ENCODE measurements at places on chromosomes 5 and 9. TPM values are rescaled to one million over a fixed set of nuclear protein-coding genes. Genes with fewer than 3 reads are reported as not detected.

The FAM153A gene
- 6.3 TPM for total RNA-seq

The NLN gene
- total RNA-seq, result 33.4 TPM

The KCNV2 gene
- total RNA-seq, result not detected

The PSD2 gene
- total RNA-seq, result not detected

The DOCK8 gene
- 140 TPM for total RNA-seq

The F2RL2 gene
- total RNA-seq, result not detected

The ENTPD2 gene
- total RNA-seq, result not detected

The ANKDD1B gene
- 0.17 TPM for total RNA-seq

The CNTLN gene
- total RNA-seq, result 0.32 TPM

The DIPK1B gene
- total RNA-seq, result not detected

The C9orf50 gene
- not detected for total RNA-seq

The NHP2 gene
- total RNA-seq, result 317 TPM

The RXFP3 gene
- total RNA-seq, result not detected

The ADAMTS16 gene
- total RNA-seq, result not detected

The PCDHB3 gene
- total RNA-seq, result not detected

The EQTN gene
- not detected for total RNA-seq

All from activated CD8-positive, alpha-beta memory T cell treated with anti-CD3 and anti-CD28 coated beads for 36 hours (primary cell).